Right lobe of liver (tissue), 6 donors: ENCODE measurements at places on chromosomes 5 and 9.

GRCh38 chr5:17150531-17150930 is 66.9 kb upstream of the BASP1 start:
- DNase-seq = no peak

DNA sequence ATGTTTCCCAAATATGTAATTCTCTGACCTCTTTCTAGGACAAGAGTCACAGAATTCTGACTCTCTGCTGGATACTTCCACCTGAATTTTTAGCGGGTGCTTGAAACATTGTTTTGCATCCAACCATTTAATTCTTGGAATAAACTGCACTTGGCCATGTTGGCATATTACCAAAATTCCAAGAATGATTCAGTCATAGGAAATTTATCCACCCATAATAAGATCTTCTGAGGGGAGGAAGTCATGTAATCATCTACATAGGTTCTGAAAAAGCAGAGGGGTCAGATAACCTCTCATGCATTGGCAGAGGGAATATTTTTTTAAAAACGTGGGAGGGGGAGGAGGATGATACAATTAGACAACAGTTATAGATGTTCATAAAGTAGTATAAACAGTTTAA is 156.9 kb downstream of the PAM start:
- DNase-seq = no peak

- no peak for DNase-seq
These were observed 298.3 kb downstream of the CSNK1G3 start for GRCh38 chr5:123810253-123810652.

GRCh38 chr5:13662626-13663025 is 281.9 kb downstream of the DNAH5 start:
- DNase-seq = no peak

DNA sequence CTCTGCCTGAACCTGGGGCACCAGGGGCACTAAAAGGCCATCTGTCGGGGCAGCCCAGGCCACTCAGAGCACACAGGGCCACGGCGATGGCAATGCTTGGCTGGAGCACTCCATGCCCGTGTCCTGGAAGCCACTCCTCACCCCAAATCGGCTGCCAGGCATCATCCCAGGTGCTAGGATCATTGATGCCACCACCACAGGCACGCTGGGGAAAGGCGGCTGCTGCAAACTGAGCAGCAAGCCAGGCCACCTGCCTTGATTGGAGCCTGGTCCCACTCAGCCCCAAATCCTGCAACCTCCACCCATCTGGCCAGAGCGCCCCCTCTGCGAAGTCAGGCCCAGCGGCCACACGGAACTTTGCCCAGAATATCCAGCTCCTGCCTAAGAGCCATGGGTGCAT is 67.8 kb downstream of the DEPDC1B start:
- no peak for DNase-seq
